Esophagus muscularis mucosa (tissue), 4 donors: ENCODE measurements at places on chromosomes 4 and X. TPM values are rescaled to one million over a fixed set of nuclear protein-coding genes. Genes with fewer than 3 reads are reported as not detected.

STPG2 gene
- not detected for total RNA-seq

UNC5C gene
- 1.7 TPM for total RNA-seq

PSAPL1 gene
- total RNA-seq, result not detected

BCORL1 gene
- total RNA-seq, result 3.8 TPM

RTL9 gene
- total RNA-seq, result 0.06 TPM

DNA sequence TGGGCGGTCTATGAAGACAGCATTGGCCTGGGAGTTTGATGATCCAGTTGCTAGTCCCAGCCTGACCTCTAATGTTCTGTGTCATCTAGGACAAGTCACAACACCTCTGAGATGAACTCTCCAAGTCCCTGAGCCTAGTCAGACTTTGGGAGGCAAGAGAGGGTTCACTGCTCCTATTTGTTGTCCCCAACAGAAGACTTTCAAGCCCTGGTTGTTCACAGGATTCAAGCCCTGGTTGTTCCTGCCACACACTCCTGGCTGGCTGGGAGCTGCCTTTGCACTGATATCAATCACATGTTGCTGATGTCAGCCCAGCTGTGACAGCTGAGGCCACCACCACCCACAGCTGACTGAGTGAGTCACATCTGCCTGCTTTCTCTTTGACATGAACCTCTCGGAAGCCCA is 253.2 kb upstream of the RASGEF1B start:
- DNase-seq, result no peak
- H3K4me3 ChIP-seq, result no peak overlapping the region
- H3K36me3 ChIP-seq, result no peaks in the 10 kb centered on the region
- H3K27me3 ChIP-seq, result no peaks in the 10 kb centered on the region
- no peak overlapping the region for H3K27ac ChIP-seq
- H3K4me1 ChIP-seq, result peaks cover 5% of the 10 kb centered on the region

DNA sequence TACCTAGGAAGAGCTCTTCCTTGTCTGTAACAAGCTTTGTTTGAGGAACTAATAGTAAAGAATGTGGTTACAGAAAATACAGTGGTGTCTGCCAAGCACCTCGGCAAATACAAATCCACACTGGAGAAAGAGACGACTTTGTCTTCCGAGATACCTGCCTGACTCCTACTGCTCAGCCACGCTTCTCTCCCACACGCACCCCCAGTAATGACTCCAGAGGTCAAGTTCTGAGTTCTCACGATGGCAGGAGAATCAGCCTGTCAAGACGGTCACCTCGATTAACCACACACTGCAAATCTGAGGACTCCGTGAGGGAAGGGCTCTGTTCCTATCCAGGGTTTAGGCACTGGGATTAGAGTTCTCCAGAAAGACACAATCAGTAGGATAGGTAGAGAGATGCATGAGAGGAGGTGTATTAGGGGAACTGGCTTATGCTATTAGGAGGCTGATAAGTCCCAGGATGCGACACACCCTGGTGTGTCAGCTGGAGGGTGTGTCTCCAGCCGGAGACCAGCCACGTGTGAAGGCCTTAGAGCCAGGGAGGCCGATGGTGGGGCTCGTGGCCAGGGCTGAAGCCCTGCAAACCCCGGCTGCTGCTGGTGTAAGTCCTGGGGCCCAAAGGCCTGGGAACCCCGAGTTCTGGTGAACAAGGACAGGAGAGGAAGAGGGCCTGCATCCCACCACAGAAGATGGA is 8.4 kb upstream of the TRIML2 start:
- no peaks in the 10 kb centered on the region for H3K36me3 ChIP-seq
- H3K4me3 ChIP-seq, result no peak overlapping the region
- no peak overlapping the region for H3K27ac ChIP-seq
- no peak for DNase-seq
- H3K27me3 ChIP-seq, result no peaks in the 10 kb centered on the region
- H3K4me1 ChIP-seq, result no peaks in the 10 kb centered on the region

- no peaks in the 10 kb centered on the region for H3K27me3 ChIP-seq
- no peak overlapping the region for H3K4me3 ChIP-seq
- no peak overlapping the region for H3K27ac ChIP-seq
These were observed 163.9 kb downstream of the KDR start for GRCh38 chr4:54961357-54961975.

DNA sequence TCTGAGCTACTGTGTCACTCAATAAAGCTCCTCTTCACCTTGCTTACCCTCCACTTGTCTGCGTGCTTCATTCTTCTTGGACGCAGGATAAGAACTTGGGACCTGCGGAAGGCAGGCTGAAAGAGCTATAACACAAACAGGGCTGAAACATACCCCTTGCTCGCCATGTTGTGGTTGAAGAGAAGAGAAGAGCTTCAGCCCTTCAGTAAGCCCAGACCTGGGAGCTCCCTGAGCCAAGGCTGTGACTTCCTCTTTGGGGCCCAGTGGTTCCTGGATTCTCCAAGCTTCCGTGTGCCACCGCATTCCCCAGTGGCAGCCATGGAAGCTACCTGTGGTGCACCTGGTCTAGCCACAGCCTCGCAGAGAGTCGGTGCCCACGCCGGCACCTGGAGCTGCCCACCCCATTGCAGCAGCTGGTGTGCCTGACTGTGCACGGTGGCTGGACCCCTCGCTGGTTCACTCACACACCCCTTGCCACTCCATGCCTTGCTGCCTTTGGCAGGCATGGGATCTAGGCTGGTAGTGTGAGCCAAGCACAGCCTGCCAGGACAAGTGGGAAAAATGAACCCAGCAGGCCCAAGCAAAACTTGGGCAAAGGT is 160.6 kb downstream of the EVC2 start:
- peaks cover 35% of the 10 kb centered on the region for H3K36me3 ChIP-seq
- no peaks in the 10 kb centered on the region for H3K4me1 ChIP-seq

DNA sequence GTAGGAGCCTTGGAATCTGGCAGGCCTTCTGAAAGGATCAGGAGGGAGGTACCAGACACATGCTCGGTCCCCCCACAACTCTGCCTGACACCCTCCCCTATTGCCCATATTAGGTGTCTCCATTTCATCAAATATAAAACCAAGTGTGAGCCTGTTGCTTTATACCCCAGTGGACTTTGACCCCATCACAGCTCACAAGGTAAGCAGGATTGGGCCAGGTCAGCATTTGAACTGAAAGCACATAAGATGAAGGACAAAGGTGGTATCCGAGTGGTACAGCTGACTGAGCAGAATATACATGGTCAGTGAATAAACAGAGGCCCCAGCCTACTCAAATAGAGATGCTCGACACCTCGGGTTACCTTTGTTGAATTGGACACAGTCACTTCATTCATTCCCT is 20.0 kb downstream of the SLC25A43 start:
- H3K4me1 ChIP-seq, result no peaks in the 10 kb centered on the region
- no peak overlapping the region for H3K4me3 ChIP-seq
- H3K27ac ChIP-seq, result no peak overlapping the region
- no peaks in the 10 kb centered on the region for H3K27me3 ChIP-seq
